ENCODE measurements at places on chromosomes 16 and 17. TPM values are rescaled to one million over a fixed set of nuclear protein-coding genes. Genes with fewer than 3 reads are reported as not detected.

DNA sequence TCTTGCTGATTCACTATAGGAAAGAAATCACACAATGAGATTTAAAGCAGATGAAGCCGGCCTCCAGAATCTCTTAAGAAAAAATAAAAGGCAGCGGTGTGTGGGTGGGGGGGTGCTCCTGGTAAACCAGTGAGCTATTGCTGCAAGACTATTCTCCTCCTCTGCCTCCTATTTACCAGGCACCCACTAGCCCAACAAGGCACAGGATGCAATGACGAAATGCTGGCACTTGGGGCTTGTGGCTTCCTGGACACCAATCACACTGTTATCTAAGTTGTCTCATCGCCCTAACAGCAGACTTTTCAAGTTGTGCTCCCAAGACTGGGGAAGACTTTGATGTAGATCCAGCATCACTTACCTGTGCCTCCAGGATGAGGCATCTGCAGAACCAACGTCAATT, 50.2 kb upstream of the NDRG4 start:
- H3K27ac ChIP-seq = no peak overlapping the region
- H3K27me3 ChIP-seq = peaks cover 21% of the 10 kb centered on the region
- DNase-seq = no peak
- peaks cover 6% of the 10 kb centered on the region for H3K4me1 ChIP-seq
- no peaks in the 10 kb centered on the region for H3K36me3 ChIP-seq
- H3K4me3 ChIP-seq = no peak overlapping the region

SMIM22 gene
- total RNA-seq = 2.2 TPM

GRCh38 chr16:13421726-13422125, 498.2 kb upstream of the ERCC4 start:
- H3K4me3 ChIP-seq = no peak overlapping the region
- no peaks in the 10 kb centered on the region for H3K27me3 ChIP-seq
- H3K36me3 ChIP-seq = no peaks in the 10 kb centered on the region
- H3K4me1 ChIP-seq = no peaks in the 10 kb centered on the region
- no peak overlapping the region for H3K27ac ChIP-seq
- no peak for DNase-seq

- no peaks in the 10 kb centered on the region for H3K4me1 ChIP-seq
- H3K4me3 ChIP-seq = no peak overlapping the region
- H3K27me3 ChIP-seq = peaks cover 67% of the 10 kb centered on the region
- peak; percentile 59 for DNase-seq
- H3K36me3 ChIP-seq = no peaks in the 10 kb centered on the region
- no peak overlapping the region for H3K27ac ChIP-seq
These were observed 94.0 kb downstream of the SKAP1 start for GRCh38 chr17:48335858-48336500.

GRCh38 chr17:73924909-73925186, 278.6 kb upstream of the RPL38 start:
- no peaks in the 10 kb centered on the region for H3K36me3 ChIP-seq
- DNase-seq = no peak
- H3K27me3 ChIP-seq = peaks cover 79% of the 10 kb centered on the region
- H3K4me3 ChIP-seq = no peak overlapping the region
- no peak overlapping the region for H3K27ac ChIP-seq

SBK1 gene
- total RNA-seq = 0.14 TPM

DNA sequence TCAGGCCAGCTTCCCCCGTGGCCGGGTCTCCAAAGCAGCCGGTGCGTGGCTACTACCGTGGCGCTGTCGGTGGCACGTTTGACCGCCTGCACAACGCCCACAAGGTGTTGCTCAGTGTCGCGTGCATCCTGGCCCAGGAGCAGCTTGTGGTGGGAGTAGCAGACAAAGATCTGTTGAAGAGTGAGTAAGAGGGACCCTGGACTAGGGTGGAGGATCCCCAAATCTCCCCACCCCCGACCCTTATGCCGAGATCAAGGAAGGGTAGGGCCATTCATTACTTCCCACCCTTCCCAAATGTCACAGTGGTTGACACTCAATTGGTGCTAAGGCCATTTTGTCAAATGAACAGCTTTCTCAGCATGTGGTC, 1.2 kb downstream of the COASY start:
- H3K27me3 ChIP-seq = no peaks in the 10 kb centered on the region
- peaks cover 24% of the 10 kb centered on the region for H3K4me1 ChIP-seq

PRRT2 gene
- total RNA-seq = 0.96 TPM

DNA sequence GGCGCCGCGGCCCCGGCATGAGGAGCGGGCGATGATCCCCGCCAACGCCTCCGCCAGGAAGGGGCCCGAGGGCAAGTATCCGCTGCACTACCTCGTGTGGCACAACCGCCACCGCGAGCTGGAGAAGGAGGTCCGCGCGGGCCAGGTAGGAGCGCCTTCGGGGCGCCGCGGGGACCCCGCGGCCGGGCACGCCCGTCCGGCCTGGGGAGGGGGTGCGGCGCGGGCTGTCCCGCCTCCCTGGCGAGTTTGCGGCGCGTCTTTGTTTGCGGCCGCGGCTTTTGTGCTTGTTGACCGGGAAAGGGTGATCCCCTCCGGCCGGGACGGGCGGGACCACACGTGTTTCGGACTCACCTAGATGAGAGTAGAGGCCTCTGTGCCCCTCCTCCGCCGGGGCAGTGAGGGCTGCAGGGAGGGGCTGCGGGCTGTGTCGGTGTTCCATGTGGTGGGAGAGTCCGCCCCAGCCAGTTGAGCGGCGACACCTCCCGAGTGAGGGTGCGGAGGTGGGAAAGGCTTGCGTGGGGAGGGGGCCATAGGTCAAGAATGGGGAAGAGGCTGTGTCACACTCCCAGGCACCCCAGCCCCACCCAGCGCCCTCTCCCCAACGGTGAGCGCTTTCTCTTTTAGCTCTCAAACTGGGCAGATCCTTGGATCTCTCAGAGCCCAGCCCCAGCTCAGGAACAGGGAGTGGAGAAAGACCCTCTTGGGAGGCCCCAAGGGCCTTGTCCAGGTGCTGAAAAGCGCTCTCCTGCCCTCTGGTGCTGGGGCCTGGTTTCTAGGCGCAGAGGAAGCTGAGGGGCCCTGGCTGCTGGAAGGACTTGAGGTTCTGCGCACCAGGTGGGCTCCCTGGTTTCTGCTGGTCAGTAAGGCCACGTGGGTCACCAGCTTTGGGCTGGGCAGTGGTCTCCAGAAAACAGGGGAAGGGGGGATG, 923 bp downstream of the ANKRD13B start:
- DNase-seq = peak; percentile 43
- peak overlapping the region; percentile 82 for H3K4me3 ChIP-seq
- H3K4me1 ChIP-seq = peaks cover 12% of the 10 kb centered on the region
- H3K27me3 ChIP-seq = no peaks in the 10 kb centered on the region
- peaks cover 7% of the 10 kb centered on the region for H3K36me3 ChIP-seq
- no peak overlapping the region for H3K27ac ChIP-seq

XYLT1 gene
- total RNA-seq = not detected

GRCh38 chr17:30590081-30590733, 113.0 kb downstream of the GOSR1 start:
- no peak overlapping the region for H3K4me3 ChIP-seq
- H3K4me1 ChIP-seq = peaks cover 5% of the 10 kb centered on the region
- H3K27ac ChIP-seq = no peak overlapping the region
- H3K36me3 ChIP-seq = no peaks in the 10 kb centered on the region
- H3K27me3 ChIP-seq = no peaks in the 10 kb centered on the region

- H3K27ac ChIP-seq = no peak overlapping the region
- H3K27me3 ChIP-seq = peaks cover 48% of the 10 kb centered on the region
- no peak overlapping the region for H3K4me3 ChIP-seq
- H3K36me3 ChIP-seq = no peaks in the 10 kb centered on the region
- no peaks in the 10 kb centered on the region for H3K4me1 ChIP-seq
These were observed 111.2 kb downstream of the ARHGAP44 start for GRCh38 chr17:12900474-12900873.

- no peak for DNase-seq
- H3K27ac ChIP-seq = no peak overlapping the region
- no peaks in the 10 kb centered on the region for H3K27me3 ChIP-seq
These were observed 131.7 kb downstream of the RGS9 start for GRCh38 chr17:65268832-65269231.

Data from MCF 10A (cell line).